AG09319 (cell line): ENCODE measurements at places on chromosomes 5 and 9.

DNA sequence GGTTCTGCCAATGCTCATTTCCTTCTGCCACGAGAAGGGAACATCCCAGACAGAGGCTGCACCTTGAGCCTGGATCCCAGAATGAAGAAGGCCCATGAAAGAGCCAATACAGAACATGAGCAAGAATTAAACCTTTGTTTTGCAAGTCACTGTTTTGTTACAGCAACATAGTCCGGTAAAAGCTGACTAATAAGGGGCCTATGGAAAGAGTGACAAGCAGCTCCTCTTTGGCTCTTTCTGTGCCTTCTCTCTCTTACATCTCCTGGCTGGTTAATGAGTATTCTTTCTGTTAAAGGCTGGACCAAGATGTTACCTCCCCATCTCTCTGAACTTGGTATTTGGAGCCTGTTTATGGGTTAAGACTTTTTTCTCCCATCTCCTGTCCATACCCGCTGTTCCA is 10.8 kb downstream of the GFRA3 start:
- DNase-seq = no peak

GRCh38 chr9:138022756-138023393 is 145.3 kb downstream of the CACNA1B start:
- DNase-seq = no peak

DNA sequence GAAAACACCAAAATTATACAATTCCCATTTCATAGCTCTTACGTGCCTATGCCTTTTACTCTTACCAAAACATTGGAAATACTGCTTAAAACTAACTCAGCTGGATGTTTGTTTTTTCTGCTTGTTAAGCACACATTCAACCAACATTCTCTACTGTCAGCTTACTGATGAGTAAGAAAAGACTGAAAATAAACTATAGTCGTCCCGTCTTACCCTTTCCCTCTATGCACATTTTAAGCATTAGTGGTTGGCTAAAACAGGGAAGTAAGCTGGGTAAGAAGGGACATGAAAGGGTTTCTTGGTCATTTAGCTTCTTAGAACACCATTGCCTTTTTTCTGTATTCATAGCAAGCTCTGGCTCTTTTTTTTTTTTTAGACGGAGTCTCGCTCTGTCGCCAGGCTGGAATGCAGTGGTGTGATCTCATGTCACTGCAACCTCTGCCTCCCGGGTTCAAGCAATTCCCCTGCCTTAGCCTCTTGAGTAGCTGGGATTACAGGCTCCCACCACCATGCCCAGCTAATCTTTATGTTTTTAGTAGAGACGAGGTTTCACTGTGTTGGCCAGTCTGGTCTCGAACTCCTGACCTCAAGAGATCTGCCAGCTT is 232.1 kb upstream of the PCSK5 start:
- no peak for DNase-seq

DNA sequence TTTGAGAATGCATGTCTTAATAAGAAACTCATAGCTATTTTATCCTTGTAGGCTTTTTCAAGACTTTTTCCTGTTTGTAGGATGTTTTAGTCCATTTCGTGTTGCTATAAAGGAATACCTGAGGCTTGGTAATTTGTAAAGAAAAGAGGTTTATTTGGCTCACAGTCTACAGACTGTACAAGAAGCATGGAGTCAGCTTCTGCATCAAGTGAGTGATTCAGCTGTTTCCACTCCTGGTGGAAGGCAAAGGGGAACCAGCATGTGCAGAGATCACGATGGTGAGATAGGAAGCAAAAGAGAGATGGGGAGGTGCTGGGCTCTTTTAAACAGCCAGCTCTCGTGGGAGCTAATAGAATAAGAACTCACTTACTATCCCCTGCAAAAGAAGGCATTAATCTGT is 177.3 kb downstream of the ALDH1A1 start:
- no peak for DNase-seq

DNA sequence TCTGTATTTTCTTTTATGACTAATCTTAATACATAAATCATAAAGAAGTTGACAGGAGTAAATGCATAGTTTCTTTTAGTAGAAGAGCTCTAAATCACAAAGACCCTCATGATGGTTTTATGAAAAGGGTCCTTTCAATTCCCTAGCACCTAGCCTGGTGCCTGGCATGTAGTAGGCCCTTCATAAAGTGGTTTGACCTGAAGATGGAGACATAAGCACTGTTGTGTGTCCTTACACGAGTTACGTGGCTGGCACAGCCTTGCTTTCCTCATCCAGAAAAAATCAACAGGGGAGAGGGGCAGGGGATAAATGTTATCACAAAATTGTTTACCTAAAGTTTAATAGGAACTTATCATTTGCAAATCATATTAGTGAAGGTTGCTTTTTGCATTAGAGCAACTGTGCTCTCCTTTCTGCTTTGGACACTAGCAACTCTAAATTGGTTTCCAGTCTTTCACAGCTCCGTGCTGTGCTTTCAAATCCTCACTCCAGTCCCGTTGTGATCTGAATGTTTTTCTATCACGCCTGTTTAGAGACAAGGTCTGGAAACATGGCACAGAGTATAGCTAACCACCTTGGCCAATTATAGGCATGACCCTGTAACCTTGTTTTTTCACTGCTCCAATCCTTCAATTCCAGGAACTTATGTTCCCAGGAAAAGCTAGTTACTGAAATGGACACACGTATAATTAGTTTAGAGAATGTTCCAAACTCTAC is 55.7 kb downstream of the ARL15 start:
- DNase-seq = no peak

GRCh38 chr9:104927216-104927911 is 591 bp downstream of the ABCA1 start:
- no peak for DNase-seq

DNA sequence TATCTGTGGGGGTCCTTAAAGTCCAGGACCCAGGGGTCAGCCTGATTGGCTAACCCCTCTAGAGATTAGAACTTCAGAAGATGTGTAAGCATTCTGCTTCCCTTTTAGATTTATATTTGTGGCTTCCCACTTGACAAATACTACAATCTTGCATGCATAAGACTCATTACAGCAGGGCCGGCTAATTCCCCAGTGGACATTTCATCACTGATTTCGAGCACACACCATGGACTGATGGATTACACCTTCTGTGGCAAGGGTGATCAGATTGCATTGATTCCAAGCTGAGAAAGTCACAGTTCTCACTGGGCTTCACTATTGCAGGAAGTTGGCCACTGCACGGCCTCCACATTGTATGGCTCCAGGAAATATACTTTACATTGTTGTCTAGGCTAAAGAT is 65.8 kb upstream of the DAPK1 start:
- no peak for DNase-seq

DNA sequence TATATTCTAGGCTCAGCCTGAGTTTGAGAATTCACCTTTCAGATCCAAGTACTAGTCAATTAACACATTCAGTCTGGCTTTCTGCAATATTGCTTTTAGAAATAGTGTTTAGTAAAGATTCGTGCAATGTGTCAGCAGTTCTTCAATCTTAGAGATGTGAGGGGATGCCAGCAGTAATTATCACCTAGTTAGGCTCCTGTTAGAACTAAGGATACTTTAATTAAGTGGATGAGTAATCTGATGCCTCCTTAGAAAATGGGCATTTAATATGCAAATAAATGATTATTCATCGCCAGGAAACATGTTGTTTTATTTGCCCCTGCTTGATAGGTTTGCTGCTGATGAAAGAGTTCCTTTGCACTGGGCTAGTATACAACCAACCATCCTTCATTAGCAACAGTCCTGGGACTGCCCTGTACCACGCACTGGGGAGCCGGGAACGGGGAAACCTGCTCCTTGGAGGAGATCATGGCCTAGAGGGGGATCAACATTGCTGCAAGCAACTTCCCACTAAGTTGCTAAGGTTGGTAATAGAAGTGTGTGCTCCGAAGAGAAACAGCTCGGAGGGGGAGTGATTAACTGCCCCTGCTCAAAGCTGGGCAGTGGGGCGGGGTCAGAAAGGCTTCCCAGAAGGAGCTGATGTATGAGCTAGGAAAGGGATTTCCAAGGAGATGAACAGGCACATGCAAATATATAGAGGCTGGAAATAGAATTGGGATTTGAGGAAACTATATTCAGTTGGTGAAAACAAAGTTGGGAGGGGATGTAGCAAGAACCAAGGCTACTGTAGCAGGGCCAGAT is 231.8 kb downstream of the DRD1 start:
- no peak for DNase-seq

DNA sequence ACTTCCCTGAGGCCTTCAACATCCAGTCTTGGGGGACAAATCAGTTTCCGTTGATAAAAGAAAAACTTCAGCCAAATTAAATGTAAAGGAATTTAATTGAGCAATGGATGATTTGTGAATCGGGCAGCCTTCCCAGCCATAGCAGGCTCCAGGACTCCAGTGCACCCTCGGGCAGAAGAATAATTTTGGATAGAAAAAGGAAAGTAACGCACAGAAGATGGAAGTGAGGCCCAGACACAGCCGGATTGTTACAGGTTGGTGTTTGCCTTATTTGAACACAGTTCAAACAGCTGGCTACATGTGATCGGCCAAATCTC is 19.1 kb downstream of the MRPL36 start:
- no peak for DNase-seq
